ENCODE measurements at places on chromosomes 3 and 15.

- DNase-seq: no peak
Measured at GRCh38 chr3:122313281-122313680, 11.8 kb upstream of the CSTA start.

DNA sequence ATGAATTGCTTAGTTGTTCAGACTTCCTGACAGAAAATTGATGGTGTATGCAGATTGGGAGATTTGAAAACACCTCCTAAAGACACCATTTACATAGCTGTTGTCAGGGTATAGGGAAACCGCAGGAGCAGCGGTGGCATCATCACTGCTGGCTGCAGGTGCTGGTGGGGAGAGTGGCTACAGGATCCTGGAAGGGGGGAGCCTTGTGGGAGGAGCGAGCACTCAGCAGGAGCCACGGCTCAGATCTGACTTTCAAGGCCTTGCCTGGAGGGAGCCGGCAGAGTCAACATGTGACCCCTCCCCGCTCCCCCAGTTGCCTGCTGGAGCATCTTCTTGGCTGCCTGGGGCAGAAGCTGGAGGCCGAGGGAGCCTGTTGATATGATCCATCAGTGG lies 26.1 kb downstream of the EDEM1 start:
- DNase-seq: no peak

DNA sequence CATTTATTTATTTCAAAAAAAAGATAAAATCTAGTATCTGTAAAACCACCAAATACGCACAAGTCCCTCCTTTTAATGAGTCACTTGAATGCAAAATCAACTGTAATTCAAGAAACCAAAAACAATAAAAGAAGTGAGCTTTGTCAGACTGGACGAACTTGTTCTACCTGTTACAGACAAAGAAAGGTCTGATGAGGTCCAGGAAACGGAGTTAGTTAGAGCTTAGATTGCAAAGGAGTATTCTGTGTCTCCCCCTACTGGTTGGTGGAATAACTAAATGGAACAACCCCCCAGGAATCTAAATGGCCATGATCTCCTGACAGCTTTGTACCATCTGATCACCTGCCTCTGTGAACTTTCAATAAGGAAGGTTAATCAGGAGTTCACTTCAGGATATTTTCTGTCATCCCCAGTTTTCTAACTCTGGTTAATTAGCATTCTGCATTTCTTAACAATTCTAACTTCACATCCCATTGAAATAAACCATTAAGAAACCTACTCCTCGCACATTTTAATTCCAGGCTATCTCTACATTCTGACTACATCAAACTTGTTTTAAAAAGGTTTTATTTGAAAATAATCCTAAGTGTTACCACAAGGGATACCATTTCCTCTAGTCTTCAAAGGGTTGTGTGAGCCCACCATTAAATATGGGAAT lies 333.0 kb upstream of the SATB1 start:
- DNase-seq: peak; percentile 31

DNA sequence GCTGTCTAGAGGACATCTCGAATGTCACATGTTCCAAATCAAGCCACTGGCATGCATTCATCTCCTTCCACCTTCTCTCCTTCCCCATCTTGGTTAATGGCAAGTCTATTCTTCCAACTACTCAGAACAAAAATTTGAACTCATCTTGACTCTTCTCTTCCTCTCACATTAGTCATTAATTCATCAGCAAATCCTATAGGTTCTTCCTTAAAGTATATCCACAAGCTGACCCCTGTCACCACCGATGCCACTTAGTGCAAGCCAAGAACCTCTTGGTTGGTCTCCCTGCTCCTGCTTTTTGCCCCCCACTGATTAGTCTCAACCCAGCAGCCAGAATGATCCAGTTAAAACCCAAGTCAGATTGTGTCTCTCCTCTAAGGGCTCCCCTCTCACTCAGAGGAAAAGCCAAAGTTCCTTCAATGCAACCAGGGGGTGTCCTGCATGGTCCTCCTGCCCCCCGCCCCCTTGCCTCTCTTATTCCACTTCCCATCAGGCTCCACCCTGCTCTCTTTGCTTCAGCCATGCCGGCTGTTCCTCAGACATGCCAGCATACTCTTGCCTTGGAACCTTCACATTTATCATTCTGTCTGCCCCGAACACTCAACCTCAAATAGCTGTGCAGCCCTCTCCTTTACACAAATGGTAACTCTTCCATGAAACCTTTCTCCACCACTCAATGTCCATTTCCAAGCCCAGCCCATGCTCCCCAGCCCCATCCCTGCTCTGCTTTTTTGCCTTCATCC lies 1.0 kb upstream of the GALNT15 start:
- no peak for DNase-seq

DNA sequence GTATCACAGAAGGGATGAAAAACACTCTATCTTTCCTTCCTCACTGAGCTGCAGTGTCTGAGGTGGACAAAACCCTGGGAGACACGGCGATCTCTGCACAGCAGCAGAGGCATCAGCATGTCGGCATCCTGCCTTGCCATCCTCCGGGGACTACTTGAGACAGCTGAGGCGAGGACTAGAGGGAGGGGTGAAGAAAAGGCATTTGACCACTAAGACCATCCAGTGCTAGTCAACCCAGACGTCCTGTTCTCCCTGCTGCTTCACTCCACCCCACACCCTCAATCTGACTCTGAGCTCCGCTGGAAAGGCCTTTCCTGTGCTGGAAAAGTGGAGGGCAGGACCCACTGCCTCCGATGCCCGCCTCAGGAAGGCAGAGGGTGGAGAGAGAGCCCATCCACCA lies 67.3 kb downstream of the VGLL4 start:
- no peak for DNase-seq

GRCh38 chr3:81199587-81199986 lies 561.9 kb downstream of the GBE1 start:
- DNase-seq: no peak

DNA sequence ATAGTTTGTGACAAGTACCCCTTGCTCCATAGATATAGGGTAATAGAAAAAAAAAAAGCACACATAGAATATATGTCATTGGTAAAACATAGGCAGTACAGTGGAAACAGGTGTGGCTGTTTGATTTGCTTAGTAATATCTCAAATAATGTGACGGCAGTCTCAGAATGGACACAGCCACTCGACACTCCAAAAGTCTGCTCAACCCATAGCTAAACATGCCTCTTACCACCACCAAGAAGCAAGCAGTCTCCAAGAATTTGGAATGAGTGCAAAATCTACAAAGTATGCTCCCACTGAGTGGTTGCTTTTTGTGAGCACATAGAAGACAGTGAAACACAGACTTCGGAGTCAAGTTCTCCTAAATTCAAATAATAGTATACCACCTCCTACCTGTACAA lies 43.0 kb downstream of the RAB27A start:
- DNase-seq: no peak

DNA sequence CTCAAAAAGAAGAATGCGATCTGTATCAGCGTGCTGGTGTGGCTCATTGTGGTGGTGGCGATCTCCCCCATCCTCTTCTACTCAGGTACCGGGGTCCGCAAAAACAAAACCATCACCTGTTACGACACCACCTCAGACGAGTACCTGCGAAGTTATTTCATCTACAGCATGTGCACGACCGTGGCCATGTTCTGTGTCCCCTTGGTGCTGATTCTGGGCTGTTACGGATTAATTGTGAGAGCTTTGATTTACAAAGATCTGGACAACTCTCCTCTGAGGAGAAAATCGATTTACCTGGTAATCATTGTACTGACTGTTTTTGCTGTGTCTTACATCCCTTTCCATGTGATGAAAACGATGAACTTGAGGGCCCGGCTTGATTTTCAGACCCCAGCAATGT lies 1.3 kb downstream of the P2RY1 start:
- DNase-seq: no peak

- no peak for DNase-seq
Measured at GRCh38 chr3:38548154-38548931, 52.2 kb downstream of the EXOG start.

GRCh38 chr15:92714477-92715401 lies 59.2 kb upstream of the FAM174B start:
- DNase-seq: no peak

GRCh38 chr3:62090066-62090465 lies 283.3 kb downstream of the FEZF2 start:
- DNase-seq: no peak

DNA sequence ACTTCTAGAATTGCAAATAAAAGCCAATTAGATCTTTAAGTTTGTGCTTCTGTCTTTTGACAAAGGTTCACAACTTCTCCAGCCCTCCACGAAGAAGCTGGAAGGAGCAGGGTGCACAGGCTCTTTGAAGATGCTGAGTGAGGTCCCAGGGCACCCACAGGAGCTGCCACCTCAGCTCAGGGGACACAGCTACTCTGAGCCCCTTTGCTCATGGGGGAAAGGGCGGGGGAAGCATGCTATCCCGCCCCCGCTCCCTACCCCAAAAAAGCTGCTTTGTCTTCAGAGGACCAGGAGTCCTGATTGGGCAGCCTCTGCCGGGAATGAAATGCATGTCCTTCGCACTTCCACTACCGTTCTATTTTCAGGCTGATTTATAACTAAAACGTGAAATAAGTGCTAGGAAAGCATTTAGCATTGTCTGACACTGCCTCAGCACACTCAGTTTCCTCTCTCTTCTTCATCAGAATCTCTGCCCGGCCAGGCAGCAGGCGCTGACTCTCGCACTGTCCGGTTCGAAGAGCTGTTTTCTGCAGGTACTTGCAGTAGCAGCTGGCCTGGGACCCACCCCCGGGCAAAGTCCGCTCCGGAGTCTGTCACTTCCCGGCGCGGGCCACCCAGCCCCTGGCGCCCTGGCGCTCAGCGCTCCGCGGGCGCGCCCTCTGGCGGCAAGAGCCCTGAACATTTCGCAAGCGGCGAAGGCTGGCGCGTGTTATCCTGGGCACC lies 45.5 kb upstream of the KLHL25 start:
- DNase-seq: peak; percentile 43

DNA sequence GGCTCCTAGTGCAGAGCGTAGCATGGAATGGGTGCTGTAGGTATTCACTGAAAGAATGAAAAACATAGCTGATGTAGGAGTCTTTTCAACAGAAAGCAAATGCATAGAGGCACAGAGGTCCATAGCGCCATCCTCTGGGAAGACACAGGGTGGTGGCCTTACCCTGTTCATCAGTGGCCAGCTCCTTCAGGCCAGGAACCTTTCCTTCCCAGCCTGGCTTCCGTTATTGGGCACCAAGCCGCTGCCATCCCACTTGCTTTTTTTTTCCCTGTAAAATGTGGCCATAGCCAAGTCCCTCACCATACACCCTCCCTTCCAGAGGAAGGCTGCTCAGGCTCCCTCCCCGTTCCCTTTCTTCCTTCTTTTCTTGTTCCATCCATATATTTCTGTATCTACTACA lies 118.1 kb downstream of the ZNF621 start:
- no peak for DNase-seq

GRCh38 chr3:177828208-177828565 lies 630.9 kb upstream of the TBL1XR1 start:
- no peak for DNase-seq

GRCh38 chr15:65791335-65792137 lies 557 bp downstream of the DENND4A start:
- DNase-seq: no peak

DNA sequence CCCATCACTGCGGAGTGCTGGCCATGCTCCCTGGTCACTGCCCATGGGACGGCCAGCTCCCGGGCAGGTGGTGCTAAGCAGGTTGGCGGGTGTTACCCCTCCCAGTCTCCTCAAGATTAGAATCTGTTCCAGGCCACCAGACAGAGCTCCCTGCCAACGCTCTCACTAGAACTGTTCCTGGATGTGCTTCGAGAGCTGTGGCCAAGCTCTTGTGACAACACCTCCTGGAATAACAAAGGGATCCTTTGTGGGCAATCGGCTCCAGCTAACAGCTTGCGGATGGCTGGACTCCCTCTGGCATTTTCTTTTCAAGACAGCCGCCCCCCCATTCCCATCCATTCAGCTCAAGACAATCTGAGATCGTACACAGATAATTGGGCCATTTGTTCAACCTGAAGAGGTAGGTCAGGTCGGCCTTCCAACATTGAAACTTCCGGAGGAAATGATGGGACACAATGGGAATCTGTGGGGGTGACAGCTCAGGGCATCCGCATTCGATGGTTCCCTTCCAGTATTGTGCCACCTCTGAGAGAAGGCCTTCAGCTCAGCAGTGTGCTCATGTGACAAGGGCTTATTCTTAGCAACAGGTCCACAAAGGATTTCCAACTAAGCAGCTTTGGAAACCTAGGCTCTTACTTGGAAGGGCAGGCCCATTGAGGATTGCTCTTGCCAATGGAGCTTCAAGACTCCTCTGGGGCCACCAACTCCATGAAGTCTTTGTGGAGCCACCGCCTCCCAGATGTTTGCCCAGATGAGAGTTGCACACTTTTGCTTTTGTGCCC lies 11.6 kb upstream of the EPHB3 start:
- no peak for DNase-seq

GRCh38 chr3:72165808-72166207 lies 380.9 kb upstream of the PROK2 start:
- no peak for DNase-seq

DNA sequence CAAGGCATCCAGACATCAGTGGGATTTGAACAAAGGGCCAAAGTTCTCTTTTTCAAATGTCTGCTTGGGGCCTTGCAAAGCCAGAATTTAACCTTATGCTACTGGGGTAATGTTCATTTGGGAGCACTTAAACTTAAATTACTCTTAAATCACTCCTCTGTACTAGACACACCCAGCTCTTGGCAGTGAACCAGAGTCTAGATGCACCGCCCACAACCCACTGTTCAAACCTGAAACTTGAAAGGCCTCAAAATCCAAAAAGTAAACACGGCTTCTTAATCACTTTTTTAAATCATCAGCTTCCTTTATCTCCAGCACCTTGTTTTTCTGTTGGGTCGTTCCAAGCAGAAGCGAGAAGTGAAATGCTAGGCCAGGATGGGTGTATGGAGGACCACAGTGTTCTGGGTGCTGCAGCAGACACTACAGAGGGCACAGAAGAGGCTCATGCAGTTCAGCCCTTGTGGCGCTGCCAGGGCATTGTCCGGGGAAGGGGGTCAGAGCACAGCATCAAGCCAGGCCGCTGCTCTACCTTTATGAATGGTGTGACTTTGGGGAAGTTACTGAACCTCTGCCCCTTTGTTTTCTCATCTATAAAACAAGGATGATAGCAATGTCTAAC lies 28.8 kb downstream of the MECOM start:
- no peak for DNase-seq

DNA sequence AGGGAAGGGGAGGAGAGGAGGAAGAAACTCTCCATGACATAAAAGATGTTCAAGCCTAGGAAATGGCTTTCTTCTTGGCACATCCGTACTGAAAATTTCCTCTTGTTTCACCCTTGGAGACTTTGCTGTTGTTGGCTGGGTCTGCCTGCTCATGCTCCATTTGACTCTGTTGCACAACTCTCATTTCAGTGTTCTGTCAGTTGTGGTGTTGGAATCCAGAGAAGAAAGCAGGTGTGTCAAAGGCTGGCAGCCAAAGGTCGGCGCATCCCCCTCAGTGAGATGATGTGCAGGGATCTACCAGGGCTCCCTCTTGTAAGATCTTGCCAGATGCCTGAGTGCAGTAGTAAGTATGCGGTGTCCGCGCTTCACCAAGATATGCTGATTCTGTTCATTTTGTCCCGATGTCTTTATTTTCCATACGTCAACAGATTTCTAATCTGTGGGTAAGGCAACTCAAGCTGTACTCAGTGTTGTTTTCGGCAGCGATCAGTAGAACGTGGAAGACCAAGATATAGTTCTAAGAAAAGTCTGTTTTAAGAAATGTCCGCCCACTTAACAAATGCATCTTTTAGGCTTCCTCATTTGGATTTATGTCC lies 265.2 kb upstream of the GOLGA6L4 start:
- DNase-seq: no peak

Measured in CMK (cell line).